ENCODE measurements at places on chromosomes 4 and X.

DNA sequence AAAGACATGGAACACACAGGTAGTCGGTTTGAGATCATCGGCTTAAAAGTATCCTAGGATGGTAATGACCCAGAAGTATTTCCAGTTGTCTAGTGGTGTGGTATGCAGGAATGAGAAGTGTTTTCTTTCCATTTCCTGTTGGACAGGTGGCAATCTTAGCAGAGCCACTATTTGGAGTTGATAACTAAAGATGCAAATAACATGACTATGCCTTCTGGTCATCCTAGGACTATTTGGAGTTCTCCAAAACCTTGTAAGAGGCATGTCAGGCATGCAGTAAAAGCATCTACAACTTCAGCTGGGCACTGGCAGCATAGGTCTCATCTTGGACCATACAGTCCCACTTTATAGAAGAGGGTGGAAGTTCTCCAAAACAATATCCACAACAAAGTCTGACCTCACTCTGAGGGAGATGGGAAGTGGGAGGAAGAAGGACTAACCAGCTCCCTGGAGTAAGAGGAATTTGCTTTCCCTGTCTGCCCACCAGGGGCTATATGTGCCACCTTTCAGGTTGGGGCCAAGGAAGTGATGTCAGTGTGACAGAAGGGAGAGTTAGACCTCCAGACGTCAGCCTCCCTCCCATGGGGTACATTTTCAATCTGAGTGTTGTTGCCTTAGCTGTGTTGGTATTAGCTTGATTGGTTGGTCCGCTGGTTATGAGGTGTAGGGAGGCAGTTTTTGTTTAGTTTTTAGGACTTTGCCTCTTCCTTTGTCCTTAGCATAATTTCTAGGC is 101.2 kb upstream of the MYOZ2 start:
- no peak for DNase-seq

DNA sequence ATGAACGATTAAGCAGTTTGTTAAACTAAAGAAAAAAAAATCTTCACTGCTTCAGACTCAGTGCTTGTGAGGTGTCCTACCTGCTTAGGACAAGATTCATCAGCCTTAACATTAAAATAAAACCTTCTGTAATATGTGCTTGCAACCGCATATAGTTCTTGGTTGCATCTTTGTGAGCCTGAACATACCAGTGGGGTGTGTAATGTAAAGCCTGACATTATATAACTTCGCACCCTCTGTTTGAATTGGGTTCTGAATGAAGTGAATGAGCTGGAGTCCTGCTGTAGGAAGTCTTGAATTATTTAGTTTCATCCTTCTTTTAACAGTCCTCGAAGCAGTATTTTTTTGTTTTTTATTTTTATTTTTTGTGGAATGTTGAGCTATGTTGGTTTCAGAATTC is 3.1 kb downstream of the KDM6A start:
- DNase-seq = no peak

GRCh38 chr4:14132301-14132700 is 504.8 kb upstream of the BOD1L1 start:
- DNase-seq = no peak

GRCh38 chr4:157582141-157582540 is 361.6 kb downstream of the GRIA2 start:
- no peak for DNase-seq

GRCh38 chrX:101977106-101977505 is 45.3 kb upstream of the ZMAT1 start:
- DNase-seq = no peak

DNA sequence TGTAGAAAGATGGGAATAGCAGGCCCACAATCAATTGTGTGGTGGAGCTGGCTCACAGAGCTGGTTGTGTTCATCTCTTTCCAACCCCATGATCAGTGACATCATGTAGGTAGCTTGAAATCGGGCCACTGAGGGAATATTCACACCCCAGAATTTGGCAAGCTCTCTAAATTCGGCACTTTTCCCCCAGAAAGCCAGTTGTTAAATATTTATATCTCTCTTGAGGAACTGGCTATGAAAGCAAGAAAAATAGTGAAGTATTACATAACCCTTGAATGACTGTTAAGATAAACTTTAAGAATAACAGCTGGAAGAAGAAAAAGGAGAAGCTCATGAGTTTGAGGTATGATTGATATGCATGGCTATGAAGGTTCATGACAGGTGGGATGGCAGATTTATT is 38.9 kb downstream of the GPRIN3 start:
- DNase-seq = no peak

DNA sequence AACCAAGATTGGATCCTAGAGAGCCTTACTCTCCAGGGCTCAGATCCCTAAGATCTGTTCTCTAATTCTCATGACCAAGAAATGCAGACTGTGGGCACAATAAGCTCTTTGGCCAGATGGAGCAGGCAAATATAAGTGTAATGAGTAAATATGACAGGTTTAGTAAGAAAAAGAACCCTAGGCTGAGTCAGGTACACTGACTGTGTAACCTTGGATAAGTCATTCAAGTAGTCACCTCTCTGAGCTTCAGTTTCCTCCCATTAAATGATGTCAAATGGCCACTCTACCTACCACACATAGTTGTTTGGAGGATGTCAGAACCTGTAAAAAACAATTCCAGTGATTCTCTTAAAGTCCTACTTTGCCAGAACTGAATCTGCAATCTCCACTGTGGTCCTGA is 8.3 kb upstream of the EDA start:
- no peak for DNase-seq

DNA sequence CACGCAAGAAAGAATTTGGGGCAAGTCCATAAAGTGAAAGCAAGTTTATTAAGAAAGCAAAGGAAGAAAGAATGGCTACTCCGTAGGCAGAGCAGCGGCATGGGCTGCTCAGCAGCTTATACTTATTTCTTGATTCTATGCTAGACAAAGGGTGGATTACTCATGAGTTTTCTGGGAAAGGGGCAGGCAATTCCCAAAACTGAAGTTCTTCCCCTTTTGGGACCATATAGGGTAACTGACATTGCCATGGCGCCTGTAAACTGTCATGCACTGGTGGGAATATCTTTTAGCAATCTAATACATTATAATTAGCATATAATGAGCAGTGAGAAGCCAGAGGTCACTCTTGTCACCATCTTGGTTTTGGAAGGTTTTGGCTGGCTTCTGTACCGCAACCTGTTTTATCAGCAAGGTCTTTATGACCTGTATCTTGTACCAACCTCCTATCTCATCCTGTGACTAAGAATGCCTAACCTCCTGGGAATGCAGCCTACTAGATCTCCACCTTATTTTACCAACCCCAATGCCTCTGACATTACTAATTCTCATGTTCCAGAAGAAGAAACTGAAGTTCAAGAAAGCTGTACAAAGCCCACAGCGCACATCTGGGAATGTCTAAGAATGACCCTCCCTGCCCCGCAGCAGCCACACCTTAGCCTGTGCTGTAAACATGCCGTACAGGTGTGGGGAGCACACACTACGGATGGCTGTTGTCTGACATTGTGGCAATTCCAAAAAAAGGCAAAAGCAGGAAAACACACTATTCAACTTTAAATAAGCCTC is 18.6 kb downstream of the RXFP1 start:
- DNase-seq = no peak

- DNase-seq = no peak
These were observed 177.5 kb upstream of the NUDT10 start for GRCh38 chrX:51155157-51155556.

DNA sequence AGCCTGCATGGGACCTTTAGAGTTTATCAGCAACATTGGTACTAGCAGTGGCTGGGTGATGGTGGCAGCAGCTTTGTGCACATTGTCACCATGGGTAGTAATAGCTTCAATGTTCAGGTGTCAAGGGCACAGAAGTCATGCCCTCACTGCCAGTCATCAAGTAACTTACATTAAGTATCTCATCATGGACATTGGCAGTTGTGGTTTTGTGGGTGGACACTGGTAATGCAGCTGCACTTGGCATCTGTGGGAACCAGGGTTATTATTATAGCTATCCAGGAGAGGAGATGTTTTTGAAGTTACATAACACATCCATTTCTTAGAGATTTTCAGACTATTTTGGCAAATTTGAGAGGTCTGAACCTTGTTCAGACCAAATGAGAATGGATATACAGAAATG is 243.2 kb upstream of the NOCT start:
- DNase-seq = no peak

DNA sequence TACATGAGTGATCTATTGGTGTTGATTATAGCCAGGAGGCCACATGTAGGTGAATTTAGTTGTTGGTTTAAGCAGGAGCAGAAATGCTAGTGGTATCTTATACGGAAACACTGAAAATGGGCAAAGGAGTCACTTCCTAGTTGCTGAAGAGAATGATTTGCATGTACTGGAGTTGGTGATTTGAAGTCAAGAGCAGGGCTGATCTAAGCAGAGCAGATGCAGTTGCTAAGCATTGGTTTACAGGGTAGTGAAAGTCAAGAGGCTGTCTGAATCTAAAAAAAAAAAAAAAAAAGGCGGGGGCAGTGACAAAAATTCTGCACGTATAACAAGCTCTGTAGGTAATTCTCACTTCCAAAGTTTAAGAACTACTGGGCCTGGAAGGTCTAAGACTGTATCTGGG is 90.4 kb upstream of the HPRT1 start:
- no peak for DNase-seq

GRCh38 chr4:40710484-40711254 is 39.1 kb upstream of the NSUN7 start:
- no peak for DNase-seq
